SJCRH30 (cell line): ENCODE measurements at places on chromosomes 7 and 10. TPM values are rescaled to one million over a fixed set of nuclear protein-coding genes. Genes with fewer than 3 reads are reported as not detected.

- DNase-seq = no peak
Observed at GRCh38 chr7:95367606-95368005, 28.6 kb downstream of the PON3 start.

DNA sequence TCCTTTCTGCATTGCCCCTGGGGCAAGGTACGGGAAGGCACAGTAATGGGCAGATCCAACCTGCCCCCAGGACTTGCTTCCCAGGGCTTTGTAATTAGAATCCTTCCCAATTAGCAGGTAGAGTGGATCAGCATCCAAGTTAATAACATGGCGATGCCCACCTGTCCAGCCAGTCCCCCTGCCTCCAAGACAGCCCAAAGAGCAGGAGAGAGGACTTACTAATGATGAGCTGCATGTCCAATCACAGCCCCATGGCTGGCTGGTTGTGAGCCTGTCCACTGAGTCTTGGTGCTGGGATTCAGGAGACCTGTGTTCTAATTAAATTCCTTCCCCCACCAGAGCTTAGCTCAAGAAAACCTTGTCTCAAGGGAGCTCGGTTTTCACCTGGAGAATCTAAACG lies 49.0 kb downstream of the RPS24 start:
- no peak for DNase-seq

- DNase-seq = no peak
Observed at GRCh38 chr7:123425246-123425645, 109.1 kb downstream of the IQUB start.

ATOH7 gene
- total RNA-seq = 0.13 TPM in 1 of 2 replicates, not detected in the other

- no peak for DNase-seq
Observed at GRCh38 chr7:28498636-28499035, 86.3 kb downstream of the CREB5 start.

GRCh38 chr7:134527979-134528371 lies 608 bp downstream of the AKR1B10 start:
- peak; percentile 86 for DNase-seq

ARHGEF5 gene
- not detected in 2 replicates for total RNA-seq

DNA sequence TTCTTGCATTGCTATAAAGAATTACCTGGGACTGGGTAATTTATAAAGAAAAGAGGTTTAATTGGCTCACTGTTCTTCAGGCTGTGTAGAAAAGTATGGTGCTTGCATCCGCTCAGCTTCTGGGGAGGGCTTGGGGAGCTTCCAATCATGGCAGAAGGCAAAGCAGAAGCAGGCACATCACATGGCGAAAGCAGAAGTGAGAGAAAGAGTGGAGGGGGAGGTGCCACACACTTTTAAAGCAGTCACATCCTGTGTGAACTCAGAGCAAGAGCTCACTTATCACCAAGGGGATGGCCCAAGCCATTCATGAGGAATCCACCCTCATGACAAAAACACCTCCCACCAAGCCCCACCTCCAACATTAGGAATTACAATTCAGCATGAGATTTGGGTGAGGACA lies 303.5 kb downstream of the OTUD1 start:
- no peak for DNase-seq

GRCh38 chr10:33233635-33234034 lies 100.8 kb downstream of the NRP1 start:
- no peak for DNase-seq

DNA sequence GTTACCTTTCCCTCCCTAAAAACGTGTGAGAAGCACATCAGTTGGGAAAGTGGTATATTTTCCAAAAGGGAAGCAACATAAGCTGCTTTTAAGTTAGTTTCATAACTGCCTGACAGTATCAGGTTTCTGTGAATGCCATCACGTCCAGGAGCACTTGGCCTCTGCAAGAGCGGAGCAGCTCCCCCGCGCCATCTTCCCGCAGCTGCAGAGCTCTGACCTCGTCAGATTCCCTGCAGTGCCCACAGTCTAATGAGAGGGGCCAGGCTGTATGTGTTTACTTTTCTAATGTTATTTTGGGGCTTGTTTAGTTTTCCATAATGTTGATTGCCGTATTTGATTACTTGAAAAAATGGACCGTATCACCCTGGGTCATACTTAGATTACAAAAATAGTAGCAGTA lies 74.2 kb downstream of the MGMT start:
- DNase-seq = no peak

ACBD7 gene
- total RNA-seq = 7.8 and 8.9 TPM in 2 replicates

DNA sequence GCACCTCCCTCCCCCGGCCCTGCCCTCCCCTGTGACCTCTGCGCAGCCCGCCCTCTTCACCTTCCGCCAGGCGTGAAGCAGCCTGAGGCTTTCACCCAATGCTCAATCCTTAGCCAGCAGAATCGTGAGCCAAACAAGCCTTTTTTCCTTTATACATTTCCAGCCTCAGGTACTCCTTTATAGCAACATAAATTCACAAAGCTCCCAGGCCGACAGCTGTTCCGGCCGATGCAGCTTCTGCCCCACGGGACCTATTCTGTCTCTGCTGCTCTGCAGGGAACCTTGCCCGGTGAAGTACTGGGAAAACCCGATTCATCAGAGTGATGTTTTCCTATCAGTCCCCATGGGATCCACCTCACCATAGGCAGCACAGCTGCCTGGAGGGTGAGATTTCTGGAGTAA lies 87.4 kb downstream of the CHST15 start:
- DNase-seq = peak; percentile 50

GRCh38 chr10:45555795-45556194 lies 116.8 kb downstream of the ZFAND4 start:
- no peak for DNase-seq

DNA sequence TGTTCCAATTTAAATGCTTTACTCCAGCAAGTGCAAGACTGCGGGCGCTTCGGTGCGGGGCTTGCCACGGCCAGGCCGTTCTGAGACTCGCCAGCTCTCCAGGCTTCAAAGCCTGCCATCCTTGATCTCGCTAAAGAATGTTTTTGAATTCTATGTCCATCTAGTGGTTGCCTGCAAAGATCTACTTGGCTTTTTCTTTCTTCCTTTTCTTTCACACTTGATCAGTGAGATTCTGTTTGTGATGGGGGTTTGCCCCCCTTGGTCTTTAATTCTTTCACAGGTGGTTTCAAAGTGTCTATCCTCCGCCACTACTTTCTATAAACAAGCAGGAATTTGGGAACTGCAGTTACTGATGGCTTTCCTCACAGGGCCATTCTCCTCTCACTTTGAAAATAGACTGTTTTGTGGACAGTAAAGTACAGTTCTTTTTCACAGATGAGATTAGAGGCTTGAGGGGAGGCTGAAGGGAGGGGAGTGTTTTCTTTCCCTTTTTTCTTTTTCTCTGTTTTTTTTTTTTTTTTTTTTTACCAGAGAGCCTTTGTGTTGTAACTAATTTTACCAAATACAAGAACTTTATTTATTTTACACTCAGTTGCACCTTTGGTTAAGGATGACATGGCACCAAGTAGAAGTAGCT lies 15.2 kb upstream of the FBXW4 start:
- DNase-seq = peak; percentile 73

RBP4 gene
- total RNA-seq = not detected in 2 replicates

GRCh38 chr10:69413221-69413865 lies 3.4 kb downstream of the TACR2 start:
- DNase-seq = peak; percentile 60

DNA sequence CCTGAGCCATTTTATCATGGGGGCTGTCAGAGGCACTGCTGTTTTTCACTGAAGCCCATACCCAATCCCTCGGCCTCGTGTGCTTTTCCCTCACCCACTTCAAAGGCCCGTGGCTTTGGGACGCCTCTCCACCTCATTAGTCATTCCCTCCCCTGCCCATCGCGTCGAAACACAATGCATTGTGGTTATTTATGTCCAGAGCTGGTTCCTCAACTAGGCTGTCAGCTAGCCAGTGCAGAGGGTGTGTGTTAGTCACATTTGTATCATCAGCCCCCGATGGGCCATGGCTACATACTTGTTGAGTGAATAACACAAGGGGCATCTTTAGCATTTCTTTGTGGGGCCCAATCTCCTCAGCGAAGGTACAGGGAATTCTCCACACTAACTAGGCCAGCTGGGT lies 3.8 kb upstream of the CRCP start:
- DNase-seq = peak; percentile 48

VWA2 gene
- total RNA-seq = not detected in 2 replicates

DNA sequence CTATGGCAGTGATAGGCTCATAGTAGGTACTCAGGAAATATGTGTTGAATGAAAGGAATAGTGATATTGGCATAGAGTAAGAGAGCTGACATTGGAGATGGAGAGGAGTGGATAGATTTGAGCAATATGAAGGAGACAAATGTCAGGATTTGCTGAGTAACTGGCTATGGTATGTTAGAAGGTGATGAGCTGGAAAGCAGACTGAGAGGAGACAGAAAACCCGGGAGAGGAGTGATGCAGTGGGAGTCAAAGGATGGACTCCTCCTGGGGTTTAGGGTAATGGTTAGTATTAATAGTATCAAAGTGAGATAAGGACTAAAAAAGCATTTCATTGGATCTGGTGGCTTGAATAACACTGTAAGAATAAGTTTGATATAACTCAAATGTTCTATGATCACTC lies 64.8 kb downstream of the CD36 start:
- no peak for DNase-seq

GRCh38 chr7:134480730-134481129 lies 21.8 kb upstream of the AKR1B1 start:
- peak; percentile 68 for DNase-seq

DNA sequence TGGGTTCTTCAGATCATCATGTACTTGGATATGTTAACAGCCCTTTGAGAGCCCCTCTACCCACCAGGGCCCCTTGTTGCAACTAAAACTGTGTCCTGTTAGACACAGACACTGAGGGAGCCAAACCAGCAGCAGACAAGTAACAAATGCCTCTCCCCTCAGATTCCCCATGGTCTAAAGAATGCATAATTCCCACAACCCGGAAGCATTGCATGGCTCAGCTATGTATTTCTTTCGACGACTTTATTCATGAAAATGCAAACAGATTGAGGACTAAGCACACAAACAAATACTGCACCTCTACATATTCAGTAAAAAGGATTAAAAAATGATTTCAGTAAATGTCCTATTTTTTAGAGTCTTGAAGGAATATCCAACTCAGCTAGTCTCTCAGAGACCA lies 70.1 kb upstream of the HECW1 start:
- no peak for DNase-seq
